GM06990 (cell line): ENCODE measurements at places on chromosomes 6 and 20.

DNA sequence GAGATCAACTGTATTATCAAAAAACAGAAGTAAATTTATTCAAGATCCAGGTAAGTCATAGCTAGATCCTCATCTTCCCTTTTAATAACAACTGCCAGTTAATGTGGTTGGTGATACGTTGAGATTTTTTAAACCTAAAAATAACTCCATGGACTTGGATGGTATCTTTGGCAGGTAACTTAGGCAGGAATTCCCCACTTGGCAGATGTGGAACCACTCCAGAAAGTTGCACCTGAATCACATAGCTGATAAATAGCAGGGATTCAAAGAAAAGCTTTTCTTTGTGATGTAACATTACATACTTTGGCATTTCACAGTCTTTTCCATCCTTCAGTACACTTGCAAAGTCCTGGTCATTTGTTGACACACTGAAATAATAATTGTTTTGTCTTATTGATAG is 62.6 kb downstream of the PRPH2 start:
- no peak for DNase-seq

- no peak for DNase-seq
Measured at GRCh38 chr6:18883851-18884250, 496.7 kb downstream of the RNF144B start.

DNA sequence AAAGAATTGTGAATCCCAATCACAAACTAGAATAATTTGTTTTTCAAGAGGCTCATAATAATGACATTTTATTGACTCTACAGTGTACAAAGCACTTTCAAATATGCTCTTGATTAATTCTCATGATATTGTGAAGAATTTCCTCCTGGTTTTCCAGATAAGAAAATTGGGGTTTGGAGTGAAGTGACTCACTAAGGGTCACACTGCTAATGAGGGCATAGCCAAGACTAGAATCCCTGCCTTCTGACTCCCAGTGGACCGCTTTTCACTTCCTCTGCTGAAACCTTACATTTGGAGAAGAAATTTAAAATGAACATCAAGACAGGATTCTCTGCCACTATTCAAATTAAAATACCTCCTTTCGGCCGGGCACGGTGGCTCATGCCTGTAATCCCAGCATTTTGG is 38.3 kb upstream of the LTV1 start:
- no peak for DNase-seq

GRCh38 chr6:118536478-118536877 is 11.6 kb upstream of the PLN start:
- DNase-seq: no peak

GRCh38 chr6:109440331-109441068 is at the start of the genes PPIL6 and SMPD2:
Gene PPIL6, minus strand, starts transcription at chr6:109440628. Its CDS starts 38 bp downstream, at chr6:109440590.
Gene SMPD2, plus strand, starts transcription at chr6:109440724. Its CDS starts 398 bp downstream, at chr6:109441122.
- peak; percentile 92 for DNase-seq

GRCh38 chr6:87151781-87152525 is 3.4 kb upstream of the ZNF292 start:
- peak; percentile 88 for DNase-seq

DNA sequence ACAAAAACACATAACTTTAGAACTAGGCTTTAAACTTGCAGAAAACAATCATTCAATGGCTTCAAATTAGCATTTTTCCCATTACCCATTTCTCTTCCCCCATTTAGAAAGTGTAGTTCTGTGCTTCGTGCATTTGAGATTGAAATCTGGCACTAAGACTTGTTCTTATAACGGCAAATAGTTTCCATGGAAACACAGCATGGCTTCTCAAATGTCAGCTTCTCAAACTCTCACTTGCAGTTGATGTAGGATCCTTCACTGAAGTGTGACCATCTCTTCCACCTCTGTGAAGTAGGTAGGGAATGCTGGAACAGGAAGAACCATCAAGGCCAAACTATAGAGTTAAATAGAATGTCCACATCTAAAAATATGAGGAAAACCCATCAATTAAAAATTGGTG is 52.2 kb downstream of the MANEA start:
- DNase-seq: no peak

DNA sequence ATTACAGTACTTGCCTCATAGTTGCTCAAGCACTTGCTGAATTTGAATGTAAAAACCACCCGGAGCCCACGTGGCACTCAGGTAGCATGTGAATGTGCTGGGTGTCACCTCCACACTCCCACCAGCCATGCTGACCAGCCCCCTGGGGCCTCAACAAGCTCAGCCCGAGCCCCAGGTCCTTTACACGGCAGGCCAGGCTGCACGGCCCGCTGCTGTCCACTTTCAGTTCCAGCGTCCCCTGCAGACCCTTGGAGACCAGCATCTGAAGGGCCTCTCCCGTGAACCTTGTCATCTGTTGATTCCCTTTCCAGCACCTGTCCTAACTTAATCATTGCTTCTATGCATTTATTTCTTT is 33.3 kb upstream of the ZBP1 start:
- DNase-seq: no peak

DNA sequence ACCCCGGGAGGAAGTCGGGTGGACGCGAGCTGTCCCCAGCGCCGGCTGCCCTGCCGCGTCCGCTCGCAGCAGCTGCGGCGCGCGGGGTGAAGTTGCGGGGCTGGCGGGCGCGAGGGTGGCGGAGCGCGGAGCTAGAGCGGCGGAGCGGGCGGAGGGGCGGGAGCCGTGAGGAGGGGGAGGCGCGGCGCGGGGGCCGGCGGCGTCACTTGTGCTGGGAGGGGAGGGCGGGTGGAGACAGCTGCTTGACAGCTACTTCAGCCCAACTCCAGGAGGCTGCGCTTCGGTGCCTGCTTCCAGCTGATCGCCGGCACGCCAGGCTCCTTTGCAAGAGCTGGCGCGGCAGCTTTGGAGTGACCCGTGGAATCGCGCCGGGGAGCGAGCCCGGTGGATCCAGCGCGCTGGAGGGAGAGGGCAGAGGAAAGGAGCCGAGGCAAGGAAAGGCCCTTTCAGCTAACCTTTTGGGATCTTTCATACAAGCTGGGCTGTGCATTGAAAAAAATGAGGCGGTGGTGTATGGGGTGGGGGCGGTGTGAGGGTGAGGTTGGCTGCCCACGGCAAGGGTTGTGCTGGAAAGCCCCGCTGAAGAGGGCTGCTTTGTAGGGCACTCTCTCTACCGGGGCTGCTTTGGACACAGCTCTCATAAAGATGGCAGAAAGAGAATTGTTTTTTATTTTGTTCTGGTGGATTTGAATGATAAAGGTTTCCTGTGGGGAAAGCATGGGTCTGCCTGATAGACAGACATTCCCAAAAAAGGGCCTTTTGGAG is 24.6 kb downstream of the RIPOR2 start:
- DNase-seq: no peak

DNA sequence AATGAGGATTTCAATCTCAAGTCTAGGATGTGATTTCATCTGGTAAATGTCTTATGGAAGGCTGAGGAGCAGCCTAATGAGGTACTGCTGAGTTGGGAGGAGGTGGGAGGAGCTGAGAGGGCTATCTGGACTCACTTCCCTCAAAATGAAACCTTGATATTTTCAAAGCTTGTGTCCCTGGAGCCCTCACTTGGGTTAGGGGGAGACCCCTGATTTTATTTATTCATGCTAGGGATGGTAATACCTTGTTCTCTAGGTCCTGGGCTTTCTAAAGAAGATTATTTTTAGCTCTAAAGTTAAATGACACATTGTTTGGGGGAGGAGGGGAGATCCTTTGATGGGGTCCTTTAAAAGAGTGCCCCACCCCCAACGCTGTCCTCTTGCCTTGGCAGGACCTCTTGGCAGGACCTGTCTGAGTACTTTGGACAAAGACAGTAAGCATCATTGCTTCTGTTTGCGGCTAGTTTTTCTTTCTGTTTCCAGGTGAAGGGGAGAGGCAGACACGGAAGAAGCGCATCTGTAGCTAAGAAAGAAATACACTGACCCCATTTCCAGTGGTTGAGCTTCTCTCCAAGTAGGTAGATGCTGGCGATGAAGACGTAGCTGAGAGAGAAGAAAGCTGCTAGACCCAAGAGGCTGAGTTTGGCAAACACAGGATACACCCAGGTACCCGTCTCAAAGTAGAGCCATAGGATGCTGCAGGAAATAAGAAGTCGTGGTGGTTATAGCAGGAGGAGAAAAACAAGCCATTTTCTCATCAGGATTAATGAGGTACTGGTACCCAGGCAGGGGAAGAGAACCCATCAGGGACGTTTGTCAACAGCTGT is 55.6 kb downstream of the ADTRP start:
- DNase-seq: no peak

DNA sequence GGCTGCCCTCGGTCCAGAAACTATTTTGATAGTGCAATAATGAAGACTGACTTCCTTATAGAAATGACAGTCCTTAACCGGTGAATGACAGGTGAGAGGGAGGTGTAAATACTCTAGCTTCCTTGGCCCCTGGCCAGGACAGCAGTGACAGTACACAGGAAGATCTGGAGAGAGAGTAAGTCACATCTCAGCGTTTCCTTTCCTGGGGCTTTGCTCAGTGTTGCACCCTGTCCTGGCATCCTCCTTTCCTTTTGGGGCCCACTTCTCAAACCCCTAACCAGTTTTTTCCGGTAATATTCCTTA is 336.9 kb downstream of the CD83 start:
- DNase-seq: no peak

- no peak for DNase-seq
Measured at GRCh38 chr6:49556429-49556837, 6.0 kb downstream of the C6orf141 start.

GRCh38 chr20:29740601-29740950 is 1516.9 kb upstream of the DEFB115 start:
- no peak for DNase-seq

GRCh38 chr6:56902641-56903464 is 52.1 kb upstream of the BEND6 start:
- no peak for DNase-seq

- DNase-seq: no peak
Measured at GRCh38 chr20:460707-461106, 1.6 kb downstream of the TBC1D20 start.

GRCh38 chr20:4787820-4788219 is 66.1 kb downstream of the PRND start:
- DNase-seq: no peak

DNA sequence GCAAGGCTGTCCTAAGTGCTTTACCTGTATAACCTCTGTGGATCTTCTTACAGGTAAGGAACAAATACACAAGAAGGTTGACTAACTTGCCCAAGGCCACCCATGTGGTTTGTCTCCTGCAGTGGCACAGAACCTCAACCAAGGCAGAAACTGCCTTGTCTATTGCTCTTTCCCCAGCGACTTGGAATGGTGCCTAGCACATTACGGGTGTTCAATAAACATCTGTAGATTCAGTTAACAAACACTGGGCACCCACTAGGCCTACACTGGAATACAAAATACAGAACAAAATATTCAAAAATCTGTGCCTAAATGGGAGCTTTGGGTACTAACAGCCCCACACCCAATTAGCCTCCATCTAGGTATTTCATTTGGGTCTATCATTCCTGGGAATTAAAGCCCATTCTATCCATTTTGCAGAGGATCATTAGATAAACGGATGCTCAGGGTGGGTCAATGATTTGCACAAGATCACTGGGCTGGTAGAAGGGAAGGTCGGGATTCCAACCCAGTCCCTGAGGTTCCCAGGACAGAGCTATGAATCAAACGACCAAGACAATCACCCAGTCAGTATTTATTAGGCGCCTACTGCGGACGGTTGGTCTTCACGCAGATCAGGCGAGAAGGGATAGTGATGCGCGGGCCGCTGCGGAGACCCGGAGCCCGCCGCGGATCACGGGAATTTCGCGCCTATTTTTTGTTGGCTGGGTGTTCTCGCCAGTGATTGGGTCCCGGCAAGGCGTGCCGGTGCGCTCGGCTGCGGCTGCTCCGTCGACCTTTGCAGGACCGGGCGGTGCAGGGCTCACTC is at the start of gene STK35:
STK35 (plus strand) TSS at position 771 of the 808 bp plus-strand sequence. CDS start 55 bp downstream, outside the sequence.
- DNase-seq: no peak

- DNase-seq: no peak
Measured at GRCh38 chr6:111850295-111850937, 22.8 kb downstream of the FYN start.

- DNase-seq: no peak
Measured at GRCh38 chr6:124819346-124819745, 142.9 kb upstream of the RNF217 start.

DNA sequence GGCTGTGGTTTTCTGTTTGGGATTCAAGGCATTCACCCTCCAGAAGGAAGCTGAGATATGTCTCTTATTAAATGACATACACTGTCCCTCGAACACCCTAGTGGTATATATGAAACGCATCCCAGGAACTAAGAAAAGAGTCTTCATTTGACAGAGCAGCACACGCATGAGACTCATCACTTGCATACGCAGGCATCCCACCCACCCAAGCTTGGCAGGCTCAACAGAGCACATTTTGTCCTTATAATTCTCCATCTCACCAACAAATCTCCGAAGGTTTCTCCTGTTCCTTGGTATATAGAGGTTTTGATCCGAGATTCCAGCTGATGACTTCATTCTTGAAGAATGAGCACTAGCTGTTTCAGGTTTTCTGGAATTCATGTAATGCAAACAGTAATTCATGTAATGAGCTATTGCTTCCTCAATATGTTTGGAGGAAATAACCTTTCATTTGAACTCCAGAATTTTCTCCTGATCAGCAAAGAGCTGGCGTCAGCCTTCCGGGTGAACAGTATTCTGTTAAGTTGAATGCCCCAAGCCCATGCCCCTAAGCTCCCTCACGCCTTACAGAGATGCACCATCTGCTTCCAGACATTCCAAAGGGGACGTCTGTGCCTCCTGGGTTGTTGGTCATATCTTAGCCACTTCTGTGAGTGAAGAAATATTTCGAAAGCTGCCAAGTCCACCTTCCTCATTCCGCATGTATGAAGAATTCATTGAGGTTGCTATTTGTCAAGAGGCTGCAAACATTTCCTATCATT is 66.0 kb upstream of the CDH4 start:
- DNase-seq: no peak

DNA sequence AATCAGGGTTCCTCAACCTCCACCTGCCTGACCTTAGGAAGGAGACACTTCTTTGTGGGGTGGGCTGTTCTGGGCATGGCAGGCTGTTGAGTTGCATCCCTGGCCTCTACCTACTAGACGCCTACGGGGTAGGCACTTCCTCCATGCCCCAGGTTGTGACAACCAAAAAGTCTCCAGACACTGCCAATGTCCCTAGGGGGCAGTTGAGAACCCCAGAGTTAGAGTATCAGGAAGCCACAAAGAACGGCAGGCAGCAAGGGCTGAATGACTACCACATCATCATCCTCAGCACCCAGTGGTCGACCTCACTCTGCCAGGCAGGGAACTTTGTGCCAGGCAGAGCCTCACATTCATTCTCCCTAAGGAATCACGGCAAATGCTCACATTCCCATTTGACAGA is 21.5 kb downstream of the PMEPA1 start:
- no peak for DNase-seq

DNA sequence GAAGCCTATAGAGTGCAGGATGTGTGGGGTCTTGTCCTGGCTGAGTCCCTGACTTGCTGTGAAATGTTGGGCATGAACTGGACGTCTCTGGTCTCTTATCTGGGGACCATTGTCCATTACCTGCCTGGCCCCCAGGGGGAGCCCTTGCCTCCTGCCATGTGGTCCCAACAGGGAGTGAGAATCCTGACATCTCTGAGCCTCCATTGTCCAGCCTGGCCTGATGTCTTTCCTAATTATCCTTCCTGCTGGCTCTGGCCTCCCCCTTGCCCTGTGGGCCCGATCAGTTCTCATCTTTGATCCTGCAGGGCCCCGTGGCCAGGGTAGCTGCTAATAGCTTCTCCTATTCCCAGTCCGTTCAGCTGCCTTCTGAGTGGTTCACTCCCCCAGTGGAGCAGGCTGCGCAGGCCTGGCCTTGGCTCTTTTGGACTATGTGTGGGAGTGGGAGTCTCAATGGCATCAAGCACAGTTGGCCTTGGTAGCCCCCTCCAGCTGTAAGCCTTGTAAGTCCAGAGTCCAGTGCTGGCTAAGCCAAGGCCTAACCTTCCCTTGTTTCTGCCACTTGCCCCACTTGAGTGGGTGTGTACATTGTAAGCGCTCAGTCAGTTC is 77.9 kb upstream of the RALY start:
- DNase-seq: no peak
